ENCODE measurements at places on chromosomes 12 and 14.

- peaks cover 8% of the 10 kb centered on the region for H3K4me1 ChIP-seq
- no peak overlapping the region for H3K27ac ChIP-seq
- DNase-seq = no peak
- no peak overlapping the region for H3K4me3 ChIP-seq
- H3K27me3 ChIP-seq = peaks cover 4% of the 10 kb centered on the region
Measured at GRCh38 chr12:77060883-77061240, 4.5 kb downstream of the E2F7 start.

DNA sequence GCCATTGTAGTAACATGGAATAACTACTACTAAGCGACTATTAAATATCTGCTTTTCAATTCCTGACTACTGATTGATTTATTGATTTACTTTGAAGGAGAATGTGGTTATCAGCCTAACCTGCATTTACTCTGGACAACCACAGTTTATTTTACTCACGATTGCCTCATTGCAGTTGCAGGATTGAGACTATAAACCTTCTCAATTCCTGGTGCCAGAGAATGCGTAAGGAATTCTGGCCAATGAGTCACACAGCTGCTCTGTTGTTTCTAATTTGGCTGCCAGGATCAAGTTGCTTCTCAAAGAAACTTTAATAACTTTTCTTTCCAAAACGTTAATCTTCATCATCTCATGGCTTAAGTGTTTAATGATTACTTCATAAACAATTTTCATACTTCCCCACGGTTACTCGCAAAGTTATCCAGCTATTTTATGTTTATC is 13.1 kb upstream of the TMTC1 start:
- peaks cover 26% of the 10 kb centered on the region for H3K4me1 ChIP-seq
- H3K4me3 ChIP-seq = peak overlapping the region; percentile 22
- H3K36me3 ChIP-seq = no peaks in the 10 kb centered on the region
- DNase-seq = no peak
- H3K27ac ChIP-seq = peak overlapping the region; percentile 72

DNA sequence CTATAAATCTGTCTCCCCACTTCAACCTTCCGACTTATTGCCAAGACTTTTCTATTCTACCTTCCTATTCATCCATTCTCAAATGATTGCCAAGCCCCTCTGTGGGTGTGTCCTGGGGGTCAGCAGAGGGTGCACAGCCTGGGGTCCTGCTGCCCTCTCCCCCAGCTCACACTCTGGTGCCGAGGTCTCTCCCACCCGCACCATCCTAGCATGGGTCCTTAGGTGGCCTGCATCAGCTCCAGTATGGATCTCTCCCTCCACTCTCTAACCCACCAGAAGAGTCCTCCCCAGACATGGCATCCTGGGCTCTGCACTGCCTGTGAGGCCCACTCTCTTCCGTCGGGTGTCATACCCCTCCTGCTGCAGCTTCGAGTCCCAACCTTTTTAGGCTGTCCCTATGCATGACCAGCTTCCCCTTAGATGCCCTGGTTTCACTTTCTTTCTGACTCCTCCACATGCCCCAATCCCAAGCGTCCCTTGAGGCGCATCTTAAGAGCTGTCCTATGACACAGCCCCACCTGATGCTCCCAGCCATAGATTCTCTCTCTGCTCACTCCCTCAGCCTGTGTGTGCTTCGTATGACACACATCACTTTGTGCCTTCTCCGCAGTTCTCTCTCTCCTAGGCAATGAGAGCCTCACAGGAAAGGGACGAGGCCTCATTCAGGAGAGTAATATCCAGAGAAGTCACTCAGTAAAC is 43.9 kb downstream of the GIT2 start:
- H3K4me1 ChIP-seq = peaks cover 54% of the 10 kb centered on the region
- H3K27ac ChIP-seq = peak overlapping the region; percentile 68
- DNase-seq = no peak
- no peaks in the 10 kb centered on the region for H3K27me3 ChIP-seq
- peaks cover 83% of the 10 kb centered on the region for H3K36me3 ChIP-seq
- H3K4me3 ChIP-seq = no peak overlapping the region

- peak within 1 kb of the TSS; percentile 69 for H3K27ac ChIP-seq
- peak; percentile 69 for DNase-seq
- no peaks in the 10 kb centered on the region for H3K27me3 ChIP-seq
- peak within 1 kb of the TSS; percentile 59 for H3K4me3 ChIP-seq
- H3K36me3 ChIP-seq = peaks cover 33% of the 10 kb centered on the region
Measured at GRCh38 chr12:7060353-7060954, at the start of gene C1S. Gene C1S, plus strand, starts transcription at chr12:7060718. Its CDS starts 1,195 bp downstream, at chr12:7061913.

DNA sequence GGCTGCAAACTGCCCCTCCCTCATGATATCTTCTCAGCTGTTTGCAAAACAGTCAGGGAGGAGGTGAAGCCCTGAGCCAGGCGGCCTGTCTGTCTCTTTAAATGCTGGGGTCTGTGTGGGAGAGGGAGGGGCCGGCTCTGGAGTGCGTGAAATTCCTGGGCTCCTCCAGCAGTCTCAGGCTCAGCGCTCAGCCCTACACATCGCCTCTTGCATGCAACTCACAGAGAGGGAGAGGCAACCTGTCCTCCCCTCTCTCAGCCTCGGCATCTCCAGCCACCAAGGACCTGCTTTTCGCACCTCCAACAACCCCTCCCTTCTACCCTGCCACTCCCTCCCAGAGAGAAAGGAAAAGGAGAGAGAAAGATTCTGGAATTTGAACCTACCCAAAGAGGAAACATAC is at the start of gene NRXN3:
TSS of gene NRXN3 (plus strand) at position 171 of the 400 bp plus-strand sequence. CDS start 72,721 bp downstream, outside the sequence.
- no peaks in the 10 kb centered on the region for H3K4me1 ChIP-seq
- H3K4me3 ChIP-seq = no peak within 1 kb of the TSS
- H3K27ac ChIP-seq = no peak within 1 kb of the TSS
- DNase-seq = no peak

DNA sequence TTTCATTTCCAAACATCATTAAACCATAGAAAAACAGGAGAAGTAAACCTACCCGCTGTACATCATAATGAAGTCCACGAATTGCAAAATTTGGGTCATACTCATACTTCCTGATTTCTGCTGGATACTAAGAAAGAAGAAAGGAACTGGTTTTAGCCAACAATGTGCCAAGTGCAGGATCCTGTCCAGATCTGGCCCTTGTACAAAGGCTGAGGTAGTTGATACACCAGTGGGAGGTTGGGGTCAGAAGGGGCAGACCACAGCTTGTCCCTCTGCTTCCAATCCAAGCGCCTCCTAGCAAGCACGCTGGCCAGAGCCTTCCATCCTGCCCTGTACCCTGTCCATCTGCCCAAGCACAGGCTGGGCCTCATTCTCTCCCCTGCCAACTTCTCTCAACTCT is 34.2 kb downstream of the NT5DC3 start:
- no peak for DNase-seq
- H3K27ac ChIP-seq = no peak overlapping the region
- peaks cover 42% of the 10 kb centered on the region for H3K4me1 ChIP-seq
- peaks cover 9% of the 10 kb centered on the region for H3K36me3 ChIP-seq

GRCh38 chr12:123265851-123266678 is 5.6 kb downstream of the CDK2AP1 start:
- H3K36me3 ChIP-seq = no peaks in the 10 kb centered on the region
- H3K27me3 ChIP-seq = no peaks in the 10 kb centered on the region
- peaks cover 27% of the 10 kb centered on the region for H3K4me1 ChIP-seq
- no peak for DNase-seq
- H3K4me3 ChIP-seq = no peak overlapping the region
- no peak overlapping the region for H3K27ac ChIP-seq

GRCh38 chr12:27870939-27871338 is 90.9 kb upstream of the MANSC4 start:
- H3K36me3 ChIP-seq = no peaks in the 10 kb centered on the region
- no peak overlapping the region for H3K27ac ChIP-seq
- DNase-seq = no peak
- no peaks in the 10 kb centered on the region for H3K27me3 ChIP-seq
- H3K4me3 ChIP-seq = no peak overlapping the region
- no peaks in the 10 kb centered on the region for H3K4me1 ChIP-seq

GRCh38 chr14:99735189-99736135 is 51.4 kb downstream of the CYP46A1 start:
- no peaks in the 10 kb centered on the region for H3K36me3 ChIP-seq
- DNase-seq = peak; percentile 17
- H3K4me1 ChIP-seq = peaks cover 56% of the 10 kb centered on the region
- H3K27ac ChIP-seq = no peak overlapping the region
- H3K27me3 ChIP-seq = no peaks in the 10 kb centered on the region

DNA sequence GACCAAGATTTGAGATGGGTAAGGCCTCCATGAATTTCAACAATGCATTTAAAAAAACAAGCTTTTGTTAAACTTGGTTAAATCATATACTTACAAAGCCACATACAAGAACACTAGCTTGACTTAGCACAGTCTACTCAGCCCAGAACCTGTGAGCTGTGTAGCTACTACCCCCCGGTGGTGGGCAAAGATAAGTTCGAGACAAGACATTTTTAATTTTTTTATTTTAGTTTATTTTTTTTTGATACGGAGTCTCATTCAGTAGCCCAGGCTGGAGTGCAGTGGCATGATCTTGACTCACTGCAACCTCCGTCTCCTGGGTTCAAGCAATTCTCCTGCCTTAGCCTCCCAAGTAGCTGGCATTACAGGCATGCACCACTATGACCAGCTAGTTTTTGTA is 3.7 kb upstream of the NECAP1 start:
- H3K4me3 ChIP-seq = no peak overlapping the region
- no peak overlapping the region for H3K27ac ChIP-seq
- H3K36me3 ChIP-seq = no peaks in the 10 kb centered on the region
- H3K4me1 ChIP-seq = peaks cover 17% of the 10 kb centered on the region

GRCh38 chr14:78633752-78634151 is 463.6 kb downstream of the NRXN3 start:
- H3K27ac ChIP-seq = no peak overlapping the region
- no peak overlapping the region for H3K4me3 ChIP-seq
- H3K27me3 ChIP-seq = no peaks in the 10 kb centered on the region

DNA sequence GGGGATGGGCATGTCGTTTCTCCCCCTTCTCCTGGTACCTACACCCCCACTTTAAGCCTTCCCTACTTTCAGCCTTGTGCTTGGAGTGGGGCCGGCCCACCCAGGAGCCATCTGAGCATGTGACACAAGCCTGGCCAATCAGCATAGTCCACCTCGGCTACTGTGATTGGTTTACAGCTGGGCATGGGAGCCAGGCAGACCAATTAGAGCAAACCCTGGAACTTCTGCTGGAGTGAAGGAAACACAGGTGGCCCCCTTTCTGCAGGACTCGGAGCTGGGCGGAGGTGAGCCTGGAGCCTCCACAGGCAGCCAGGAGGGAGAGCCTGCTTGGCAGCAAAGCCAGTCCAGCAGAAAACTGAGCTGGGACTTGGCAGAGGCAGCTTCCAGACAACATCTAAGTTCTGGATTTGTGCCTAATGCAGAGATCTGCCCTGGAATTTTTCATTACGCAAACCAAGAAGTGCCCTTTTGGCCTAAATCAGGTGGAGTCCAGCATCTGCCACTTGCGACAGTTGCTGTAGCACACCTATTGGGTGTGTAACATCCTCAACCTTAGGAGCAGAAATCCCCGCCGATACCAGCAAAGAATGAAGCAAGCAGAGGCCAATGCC is 59.5 kb downstream of the SCARB1 start:
- no peaks in the 10 kb centered on the region for H3K27me3 ChIP-seq
- no peak overlapping the region for H3K4me3 ChIP-seq
- H3K27ac ChIP-seq = peak overlapping the region; percentile 13
- H3K36me3 ChIP-seq = no peaks in the 10 kb centered on the region
- DNase-seq = peak; percentile 47
- peaks cover 11% of the 10 kb centered on the region for H3K4me1 ChIP-seq

DNA sequence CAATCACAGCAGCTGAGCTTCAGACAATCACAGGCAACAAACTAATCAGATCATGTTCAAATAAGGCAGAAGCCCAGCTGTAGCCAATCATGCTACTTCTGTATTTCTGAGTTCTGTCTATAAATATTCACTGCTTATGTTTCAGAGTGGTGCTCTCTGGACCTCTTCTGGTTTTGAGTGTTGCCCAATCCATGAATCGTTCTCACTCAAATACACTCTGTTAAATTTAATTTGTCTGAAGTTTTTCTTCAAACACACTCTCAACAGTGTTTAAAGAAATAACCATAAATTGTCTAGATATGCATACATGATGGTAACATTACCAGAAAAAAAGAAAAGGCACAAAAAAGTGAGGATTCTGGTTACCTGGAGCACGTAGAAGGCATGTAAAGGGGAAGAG is 77.9 kb upstream of the BBS10 start:
- H3K36me3 ChIP-seq = no peaks in the 10 kb centered on the region
- H3K4me1 ChIP-seq = no peaks in the 10 kb centered on the region
- DNase-seq = no peak
- no peak overlapping the region for H3K4me3 ChIP-seq

DNA sequence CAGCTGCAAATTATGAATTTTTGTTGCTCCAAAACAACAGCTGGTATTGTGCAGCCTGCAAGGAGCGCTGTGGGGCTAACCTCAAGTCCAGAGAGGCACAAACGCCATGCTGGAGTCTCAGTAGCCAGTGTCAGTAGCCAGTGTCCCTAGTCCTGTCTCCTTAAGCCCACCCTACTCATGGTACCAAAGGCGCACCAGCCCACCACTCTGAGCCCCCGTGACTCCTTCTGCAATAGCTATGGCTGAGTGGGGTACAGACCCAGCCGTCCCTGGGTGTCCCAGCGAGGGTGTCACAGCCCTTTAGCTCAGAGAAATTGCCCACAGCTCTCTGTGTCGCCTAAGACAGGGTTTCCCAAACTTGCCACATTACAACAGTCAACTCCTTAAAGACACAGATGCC is 65.2 kb downstream of the ARL6IP4 start:
- H3K27ac ChIP-seq = no peak overlapping the region
- DNase-seq = no peak
- no peaks in the 10 kb centered on the region for H3K27me3 ChIP-seq
- peaks cover 46% of the 10 kb centered on the region for H3K4me1 ChIP-seq

DNA sequence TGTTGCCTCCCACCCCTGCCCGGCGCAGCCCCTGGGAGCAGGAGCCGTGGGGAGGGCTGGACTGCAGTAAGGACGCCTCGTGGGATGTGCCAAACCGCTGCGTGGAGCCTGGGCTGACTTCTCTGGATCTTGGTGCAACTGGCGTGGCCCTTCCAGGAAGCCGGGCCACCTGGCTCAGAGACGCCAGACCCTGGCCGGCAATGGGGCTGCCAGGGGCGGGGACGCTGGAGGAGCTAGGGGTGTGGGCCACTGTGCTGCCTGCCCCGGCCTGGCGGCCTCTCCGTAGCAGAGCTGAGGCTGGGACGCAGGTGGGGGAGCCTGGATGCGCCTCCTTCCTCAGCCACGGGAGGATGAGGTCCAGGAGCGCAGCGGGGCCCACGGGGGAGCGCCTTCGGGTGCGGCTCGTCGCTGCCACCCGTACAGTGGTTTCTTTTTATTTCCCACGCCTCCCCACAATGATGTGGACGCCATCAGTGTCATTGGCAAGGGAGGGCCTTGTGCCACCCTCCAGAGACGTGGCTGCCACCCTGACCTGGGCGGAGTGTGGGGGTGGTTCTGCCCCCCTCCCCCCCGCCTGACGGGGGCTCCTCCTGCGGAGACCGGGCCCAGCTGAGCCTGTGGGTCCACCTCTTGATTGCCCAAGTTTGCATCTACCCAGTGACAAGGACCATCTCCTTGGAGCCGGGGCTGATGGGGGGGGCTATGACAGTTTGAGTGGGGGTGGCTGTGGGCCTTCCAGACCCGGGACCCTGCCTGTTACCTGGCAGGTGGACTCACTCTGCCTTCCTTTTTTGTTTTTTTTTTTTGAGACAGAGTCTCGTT is 11.3 kb downstream of the DDX51 start:
- H3K27ac ChIP-seq = no peak overlapping the region
- H3K4me1 ChIP-seq = no peaks in the 10 kb centered on the region
- no peaks in the 10 kb centered on the region for H3K36me3 ChIP-seq
- DNase-seq = no peak
- no peak overlapping the region for H3K4me3 ChIP-seq
- H3K27me3 ChIP-seq = no peaks in the 10 kb centered on the region
